ENCODE measurements at places on chromosomes 6 and 20.

DNA sequence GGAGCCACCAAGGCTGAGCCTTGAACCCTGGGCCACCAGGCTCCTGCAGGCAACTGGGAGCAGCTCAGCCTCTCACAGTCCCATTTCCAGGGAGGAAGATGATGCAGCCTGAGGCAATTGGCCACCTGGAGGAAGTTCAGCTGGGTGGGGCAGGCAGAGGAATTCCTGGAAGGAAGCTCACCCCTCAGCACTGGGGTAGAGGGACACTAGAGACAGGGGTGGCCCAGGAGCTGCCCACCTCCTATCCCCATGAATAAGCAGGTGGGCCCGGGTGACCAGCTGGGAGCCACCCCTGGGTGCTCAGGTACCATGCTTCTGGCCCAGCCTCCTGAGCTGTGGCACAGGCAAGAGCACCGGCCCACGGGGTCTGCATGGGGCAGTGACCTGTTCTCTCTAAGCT lies 3.6 kb upstream of the HSPA12B start:
- no peak for DNase-seq

DNA sequence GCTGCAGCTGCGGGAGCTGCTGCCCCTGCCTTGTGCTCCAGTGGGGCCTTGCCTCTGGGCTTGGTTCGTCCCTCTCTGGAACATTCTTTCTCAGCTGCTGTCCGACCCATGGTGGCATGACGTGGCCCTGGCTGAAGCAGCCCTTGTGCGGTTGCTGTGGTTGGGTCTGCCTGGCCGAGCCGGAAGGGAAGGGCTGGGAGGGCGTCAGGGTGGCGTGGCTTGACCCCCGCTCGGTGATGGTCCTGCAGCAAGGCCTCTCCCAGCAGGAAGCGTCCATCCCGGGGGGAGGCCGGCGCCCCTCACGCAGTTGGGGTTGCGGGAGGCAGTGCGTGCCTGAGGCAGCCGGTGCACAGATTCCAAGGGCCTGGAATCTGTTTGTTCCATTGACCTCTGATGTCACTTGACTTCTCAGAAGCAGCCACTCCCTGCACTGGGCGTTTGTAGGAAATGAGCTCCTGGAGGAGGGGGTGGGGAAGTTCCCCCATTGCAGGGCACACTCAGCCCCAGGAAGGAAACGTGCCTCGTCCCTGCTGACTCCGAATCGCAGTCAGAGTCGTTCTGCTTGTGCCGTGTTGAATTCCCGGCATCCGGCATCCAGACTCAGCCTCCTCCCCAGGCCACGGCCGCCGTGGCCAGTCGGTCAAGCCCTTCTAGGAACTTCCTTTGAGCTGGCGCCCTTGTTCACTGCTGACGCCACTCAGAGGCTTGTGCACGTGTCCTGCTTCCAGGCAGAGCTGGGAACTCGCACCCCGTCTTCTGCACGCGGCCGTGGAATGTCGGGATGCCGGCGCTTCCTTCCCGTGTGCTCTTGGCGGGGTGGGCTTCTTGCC lies 9.7 kb upstream of the TNFRSF6B start:
- no peak for DNase-seq

GRCh38 chr20:43372051-43372450 lies 85.6 kb upstream of the SRSF6 start:
- no peak for DNase-seq

DNA sequence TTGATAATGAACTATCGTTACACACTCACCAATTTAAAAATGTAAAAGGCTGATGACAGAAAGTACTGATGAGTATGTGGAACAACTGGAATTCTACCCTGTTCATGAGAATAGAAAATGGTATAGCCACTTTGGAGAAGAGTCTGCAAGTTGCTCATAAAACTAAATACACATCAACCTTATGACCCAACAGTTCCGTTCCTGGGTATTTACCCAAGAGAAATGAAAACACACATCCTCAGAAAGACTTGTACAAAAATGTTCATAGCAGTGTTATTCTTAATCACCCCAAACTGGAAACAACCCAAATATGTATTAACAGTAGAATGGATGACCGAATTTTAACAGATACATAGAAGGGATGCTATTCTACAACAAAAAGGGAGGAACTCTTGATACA lies 145.7 kb upstream of the LRFN2 start:
- DNase-seq: no peak

GRCh38 chr6:75735491-75736186 lies 13.4 kb upstream of the MYO6 start:
- DNase-seq: no peak

DNA sequence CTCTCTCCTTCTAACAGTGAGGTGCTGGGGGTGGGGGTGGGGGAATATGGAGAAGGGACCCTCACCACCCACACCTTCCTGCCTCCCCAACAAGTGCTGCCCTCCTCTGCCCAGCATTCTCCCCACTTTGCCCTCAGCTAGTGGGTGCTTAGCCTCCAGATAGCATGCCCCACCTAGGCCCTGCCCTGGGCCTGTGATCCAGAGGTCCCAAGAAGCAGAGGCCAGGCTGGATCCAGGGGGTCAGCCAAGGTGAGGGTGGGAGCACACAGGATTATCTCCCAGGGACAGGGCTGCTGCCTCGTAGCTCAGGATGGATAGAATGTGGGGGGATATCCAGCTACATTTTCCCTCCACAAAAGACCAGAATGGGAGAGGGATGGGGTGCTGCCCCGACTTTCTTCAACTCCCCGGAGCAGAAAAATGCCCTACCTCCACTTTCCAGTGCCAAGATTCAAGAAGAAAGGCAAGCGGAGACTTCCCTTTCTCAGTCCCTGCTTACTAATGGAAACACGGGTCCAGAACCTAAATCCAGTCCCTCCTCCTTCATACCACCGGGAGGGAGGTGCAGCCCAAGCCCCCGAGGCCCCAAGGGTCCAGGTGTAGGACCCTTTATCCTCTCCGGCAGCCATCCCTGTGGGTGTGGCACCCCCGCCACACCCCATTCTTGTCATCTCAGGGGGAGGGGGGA lies 987 bp downstream of the ADISSP start:
- no peak for DNase-seq

- no peak for DNase-seq
These were observed 67.4 kb downstream of the BTBD9 start for GRCh38 chr6:38572186-38572813.

DNA sequence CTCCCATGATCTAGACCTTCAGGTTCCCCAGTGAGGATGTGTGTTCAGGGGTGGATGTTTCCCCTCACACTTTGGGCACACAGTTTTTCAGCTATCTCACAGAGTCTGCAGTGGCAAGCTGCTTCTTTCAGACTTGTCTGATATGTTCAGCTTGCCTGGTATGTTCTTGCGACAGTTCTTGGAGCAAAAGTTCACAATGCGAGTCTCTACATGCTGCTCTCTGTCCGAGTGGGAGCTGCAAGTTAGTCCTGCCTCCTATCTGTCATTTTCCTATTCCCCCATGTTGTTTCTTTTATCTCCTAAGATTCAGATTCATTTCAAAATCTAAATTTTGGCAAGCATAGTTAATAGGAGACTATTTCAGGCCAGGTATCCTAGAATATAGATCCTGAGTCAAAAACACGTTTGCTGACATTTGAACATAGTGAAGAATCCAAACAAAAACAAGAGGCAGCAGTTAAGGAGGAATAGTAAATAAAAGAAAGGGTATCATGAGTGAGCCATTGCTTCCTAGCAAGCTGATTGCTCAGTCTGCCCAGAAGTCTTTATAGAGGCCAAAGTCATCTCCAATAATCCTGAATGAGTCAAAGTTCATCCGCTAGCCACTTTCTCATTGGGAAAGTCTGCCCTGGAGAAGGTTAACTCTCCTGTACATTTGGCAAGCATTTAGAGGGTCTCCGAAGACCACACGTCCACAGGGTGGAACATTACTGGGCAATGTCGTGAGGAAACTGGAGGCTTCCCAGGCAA lies 140.2 kb upstream of the MOCS1 start:
- no peak for DNase-seq

- no peak for DNase-seq
These were observed 35.7 kb upstream of the CTNNBL1 start for GRCh38 chr20:37657924-37658804.

DNA sequence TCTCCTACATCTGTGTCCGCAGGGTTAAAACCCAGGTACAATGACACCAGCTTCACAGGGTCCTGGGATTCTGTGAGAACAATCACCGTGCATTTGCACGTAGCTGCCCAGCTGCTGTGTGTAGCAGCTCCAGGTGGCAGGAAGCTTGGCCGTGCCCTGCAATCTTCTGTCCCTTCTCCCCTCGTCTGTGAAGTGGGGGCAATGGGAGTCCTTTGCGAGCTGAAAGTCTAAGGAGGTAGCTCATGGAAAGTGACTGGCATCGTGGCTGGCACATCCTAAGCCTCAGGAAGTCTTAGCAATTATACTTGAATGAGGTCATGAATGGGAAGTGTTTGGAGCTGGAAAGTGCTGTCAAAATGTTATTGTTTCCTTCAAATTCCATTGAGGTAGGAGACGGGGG lies 137.1 kb downstream of the SMOC2 start:
- DNase-seq: no peak

DNA sequence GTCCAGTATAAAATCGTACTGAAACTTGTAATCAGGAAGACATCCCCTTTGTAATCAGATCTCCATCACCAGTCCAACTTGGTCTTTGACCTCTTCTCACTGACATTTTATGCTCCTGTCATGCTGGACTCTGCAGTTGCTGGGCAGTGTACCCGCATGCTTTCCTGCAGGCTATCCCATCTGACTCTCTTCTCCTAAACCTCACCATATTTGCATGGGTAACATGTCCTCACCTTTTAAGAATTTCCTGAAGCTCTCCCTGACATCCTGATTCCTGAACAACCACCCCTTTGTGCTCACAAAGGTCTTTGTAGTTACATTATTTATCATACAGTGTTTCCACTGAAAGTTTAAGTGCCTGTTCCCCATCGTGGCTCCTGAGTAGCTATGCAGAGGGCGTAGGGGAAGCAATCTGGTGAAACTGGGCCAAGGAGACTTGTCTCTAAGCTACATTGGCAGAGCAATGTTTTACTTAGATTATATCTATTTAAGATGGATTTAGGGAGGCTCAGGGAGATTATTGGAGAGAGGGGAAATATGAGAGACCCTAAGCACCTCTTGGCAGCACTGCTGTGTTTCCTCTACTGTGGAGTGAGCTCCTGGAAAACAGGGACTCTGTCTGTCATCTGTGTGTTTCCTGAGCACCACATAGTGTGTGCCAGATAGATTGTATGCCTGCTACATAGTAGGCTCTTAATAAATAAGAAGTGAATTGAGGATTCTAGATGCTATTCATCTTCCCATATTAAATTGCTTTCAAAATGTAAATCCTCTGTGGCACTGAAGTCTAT lies 124.0 kb downstream of the LAMA2 start:
- DNase-seq: no peak

GRCh38 chr20:47926731-47927130 lies 141.4 kb upstream of the SULF2 start:
- no peak for DNase-seq

GRCh38 chr20:44748005-44748370 lies 2.3 kb downstream of the KCNK15 start:
- no peak for DNase-seq

- no peak for DNase-seq
These were observed 130.0 kb upstream of the DTNBP1 start for GRCh38 chr6:15792842-15793241.

- DNase-seq: no peak
These were observed 43.2 kb upstream of the DDR1 start for GRCh38 chr6:30840935-30841643.

GRCh38 chr20:8932192-8933165 lies 136.4 kb upstream of the PLCB4 start:
- DNase-seq: no peak

- DNase-seq: no peak
These were observed 23.2 kb downstream of the CHRNA4 start for GRCh38 chr20:63337786-63338420.

DNA sequence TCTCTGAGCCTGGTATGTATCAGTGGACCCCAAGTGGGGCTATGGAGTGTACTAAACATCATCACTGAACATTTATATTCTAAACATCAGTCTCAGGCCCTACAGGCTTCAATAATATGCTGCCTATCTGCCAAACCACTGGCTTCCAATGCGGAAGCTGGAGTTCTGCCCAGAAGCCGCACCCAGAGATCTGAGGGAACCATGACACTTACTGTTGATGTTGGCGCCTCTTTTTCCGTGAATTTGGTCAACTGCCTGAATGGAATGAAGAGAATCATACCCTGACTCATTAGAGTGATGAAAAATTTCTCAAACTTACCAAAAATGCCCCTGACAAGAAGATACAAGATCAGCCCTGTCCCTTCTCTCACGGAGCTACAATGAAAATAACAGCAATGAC lies 66.2 kb downstream of the SLC22A23 start:
- DNase-seq: no peak

DNA sequence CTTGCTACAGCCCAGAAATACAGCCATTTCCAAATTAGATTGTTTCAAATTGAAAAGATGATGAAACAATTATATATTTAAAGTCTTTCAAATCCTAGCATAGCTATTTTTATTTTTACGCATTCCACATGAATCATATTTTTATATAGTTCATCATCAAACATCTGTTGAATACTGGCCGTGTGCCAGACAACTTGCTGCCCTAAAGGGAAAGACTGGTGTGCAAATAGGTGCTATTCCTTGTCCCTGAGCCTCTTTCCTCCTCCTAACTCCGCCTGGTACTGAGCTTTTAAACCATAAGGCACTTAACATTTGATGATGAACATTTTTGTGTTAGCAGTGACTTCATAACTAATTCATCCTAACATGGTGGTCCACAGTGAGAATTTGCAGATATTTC lies 18.7 kb upstream of the PLCG1 start:
- no peak for DNase-seq

- no peak for DNase-seq
These were observed 585.3 kb upstream of the BTBD3 start for GRCh38 chr20:11332381-11332780.

DNA sequence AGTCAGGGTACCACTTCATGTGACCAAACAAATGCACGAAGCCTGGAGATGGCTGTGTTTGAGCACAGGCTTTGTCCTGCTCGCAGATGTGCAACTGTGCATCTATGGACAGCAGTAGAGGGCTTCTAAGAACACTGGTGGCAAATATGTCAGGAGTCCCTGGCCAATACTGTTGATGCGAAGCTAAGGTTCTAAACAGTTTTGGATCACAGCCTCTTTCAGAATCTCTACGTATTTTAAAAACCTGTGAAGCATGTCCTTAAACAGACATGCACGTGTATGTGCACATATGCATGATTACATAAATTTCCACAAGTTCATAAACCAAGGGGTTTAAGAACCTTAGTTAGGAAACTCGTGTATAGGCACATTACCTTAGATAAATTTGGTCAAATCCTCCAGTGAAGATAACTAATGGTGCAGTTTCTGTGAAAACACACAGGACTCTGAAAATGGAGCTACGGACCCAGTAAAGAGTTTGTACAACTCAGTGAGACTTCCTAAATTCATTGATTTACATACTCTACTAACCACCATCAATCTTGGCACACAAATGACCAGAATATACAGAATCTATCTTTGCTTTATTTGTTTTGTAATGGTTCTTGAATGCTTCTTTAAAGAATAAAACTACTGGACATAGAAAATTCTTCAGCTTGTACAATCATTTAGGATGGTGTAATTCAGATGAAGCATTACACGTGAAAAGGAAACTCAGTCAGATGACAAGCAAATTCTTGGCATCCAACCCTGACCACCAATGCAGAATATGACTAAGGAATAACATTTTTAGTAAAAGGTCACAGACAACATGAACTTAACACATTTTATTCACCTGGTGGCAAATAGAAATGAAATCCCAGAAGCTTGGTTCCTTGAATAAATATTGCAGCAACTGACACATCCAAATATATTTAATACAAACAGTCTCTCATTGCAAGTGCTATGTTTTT lies 27.4 kb downstream of the KCNQ5 start:
- DNase-seq: no peak
